NB4 (cell line): ENCODE measurements at places on chromosomes 7 and 10.

- DNase-seq, result no peak
Observed at GRCh38 chr7:75028299-75028698, 45.3 kb downstream of the RCC1L start.

DNA sequence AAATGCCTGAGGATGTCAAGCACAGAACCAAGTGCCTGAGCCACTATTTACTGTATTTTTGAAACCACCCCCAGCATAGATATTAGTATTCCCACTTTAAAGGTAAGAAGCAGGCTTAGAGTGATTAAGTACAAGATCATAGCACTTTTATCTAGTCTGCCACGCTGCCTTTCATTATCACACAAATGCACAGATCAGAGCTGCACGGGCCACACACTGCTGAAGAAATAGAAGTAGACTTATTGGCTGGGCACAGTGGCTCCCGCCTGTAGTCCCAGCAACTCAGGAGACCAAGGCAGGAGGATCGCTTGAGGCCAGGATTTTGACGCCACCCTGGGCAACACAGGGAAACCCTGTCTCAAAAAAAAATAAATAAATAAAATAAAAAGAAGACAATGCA lies 38.2 kb downstream of the NCAPG2 start:
- no peak for DNase-seq

- no peak for DNase-seq
Observed at GRCh38 chr10:17244700-17245365, 16.8 kb downstream of the VIM start.

DNA sequence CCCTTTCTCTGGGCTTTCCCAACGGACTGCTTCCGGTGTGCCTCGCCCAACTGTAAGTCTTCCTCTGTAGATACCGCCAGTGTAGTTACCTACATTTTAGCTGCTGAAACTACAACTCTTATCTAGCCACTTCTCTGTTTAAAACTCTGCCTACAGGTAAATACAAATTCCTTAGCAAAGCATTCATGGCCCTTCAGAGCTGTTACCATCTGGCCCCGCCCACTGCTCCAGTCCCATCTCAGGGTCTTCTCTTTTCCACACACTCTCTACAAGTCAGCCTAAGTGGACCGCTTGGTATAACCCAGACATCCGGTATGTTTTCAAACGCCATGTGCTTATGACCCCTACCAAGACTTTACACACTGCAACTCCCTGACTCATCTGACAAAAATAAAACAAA lies 41.0 kb upstream of the LAMB4 start:
- no peak for DNase-seq

- DNase-seq, result no peak
Observed at GRCh38 chr10:2306081-2306480, 568.8 kb upstream of the ADARB2 start.

DNA sequence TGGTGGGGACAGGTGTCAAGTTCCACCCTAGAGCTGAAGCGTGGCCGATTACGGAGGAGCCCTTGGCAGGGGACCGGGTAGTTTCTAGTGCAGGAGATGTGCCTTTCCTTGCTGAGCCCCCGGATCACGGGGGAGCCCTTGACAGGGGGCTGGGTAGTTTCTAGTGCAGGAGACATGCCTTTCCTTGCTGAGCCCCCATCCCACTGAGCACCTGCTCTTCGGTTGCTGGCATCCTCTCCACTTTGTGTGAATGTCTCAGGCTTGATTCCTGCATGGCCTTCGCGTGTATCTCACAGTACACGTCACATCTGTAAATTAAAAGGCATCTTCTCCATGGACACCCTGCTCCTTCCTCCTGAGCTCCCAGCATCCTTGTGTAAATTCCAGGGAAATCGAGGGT lies 263.5 kb downstream of the ADARB2 start:
- DNase-seq, result no peak

DNA sequence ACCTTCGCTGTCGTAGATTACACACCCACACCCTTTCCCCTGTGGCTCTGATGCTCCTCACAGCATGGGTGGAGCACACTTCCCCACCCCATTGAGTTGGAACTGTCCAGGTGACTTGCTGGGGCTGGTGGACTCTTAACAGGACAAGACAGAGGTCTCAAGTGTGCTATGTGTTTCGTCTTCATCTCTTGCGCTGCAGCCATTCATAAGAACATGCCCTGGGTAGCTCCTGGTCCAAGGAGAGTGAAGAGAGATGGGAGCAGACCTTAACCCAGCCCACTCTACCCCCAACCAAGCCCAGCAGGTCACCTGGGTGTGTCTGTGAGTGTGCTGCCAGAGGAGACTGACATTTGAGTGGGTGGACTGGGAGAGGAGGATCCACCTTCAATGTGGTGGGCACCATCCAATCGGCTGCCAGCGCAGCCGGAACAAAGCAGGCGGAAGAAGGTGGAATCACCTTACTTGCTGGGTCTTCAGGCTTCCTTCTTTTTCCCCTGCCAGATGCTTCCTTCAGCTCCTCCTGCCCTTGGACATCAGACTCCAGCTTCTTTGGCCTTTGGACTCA lies 112.4 kb downstream of the HTR5A start:
- no peak for DNase-seq

DNA sequence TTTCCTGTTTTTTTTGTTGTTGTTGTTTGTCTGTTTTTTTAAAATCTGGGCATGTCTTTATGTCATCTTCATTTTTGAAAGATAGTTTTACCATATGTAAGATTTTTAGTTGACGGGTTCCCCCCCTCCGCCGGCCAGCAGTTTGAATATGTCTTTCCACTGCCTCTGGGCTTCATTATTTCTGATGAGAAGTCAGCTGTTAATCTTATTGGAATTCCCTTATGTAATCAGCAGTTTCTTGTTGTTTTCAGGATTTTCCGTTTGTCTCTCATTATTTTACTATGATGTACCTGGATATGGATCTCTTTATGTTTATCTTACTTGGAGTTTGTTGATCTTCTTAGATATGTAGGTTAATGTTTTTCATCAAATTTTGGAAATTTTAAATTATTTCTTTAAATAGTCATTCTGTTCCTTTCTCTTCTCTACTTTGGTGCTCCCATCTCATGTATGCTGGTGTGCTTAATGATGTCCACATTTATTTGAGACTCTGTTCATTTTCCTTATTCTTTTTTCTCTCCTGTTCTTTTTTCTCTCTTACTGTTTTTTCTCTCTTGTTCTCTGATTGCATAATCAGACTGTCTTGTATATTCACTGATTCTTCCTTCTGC lies 9.7 kb downstream of the EXOC6 start:
- DNase-seq, result no peak

GRCh38 chr10:1100691-1101368 lies 44.6 kb downstream of the WDR37 start:
- DNase-seq, result no peak

- no peak for DNase-seq
Observed at GRCh38 chr7:148204639-148205304, 385.8 kb upstream of the C7orf33 start.

DNA sequence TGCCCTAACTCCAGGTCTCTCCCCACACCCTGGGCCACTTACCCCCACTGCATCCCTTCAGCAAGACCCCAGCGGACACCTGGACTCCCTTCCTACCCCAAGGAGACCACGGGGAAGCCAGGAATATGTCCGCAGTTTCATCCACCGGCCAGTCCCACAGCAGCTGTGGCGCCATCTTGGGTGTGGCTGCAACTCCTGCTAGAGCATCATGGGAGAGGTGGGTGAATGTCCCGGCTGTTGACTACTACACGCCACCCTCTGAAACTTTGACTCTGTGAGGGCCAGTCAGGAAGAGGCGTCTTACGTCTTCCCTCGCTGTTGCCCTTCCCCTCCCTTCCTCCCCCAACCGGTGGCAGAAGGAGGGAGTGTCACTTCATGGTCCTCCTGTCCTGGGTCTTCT lies 238.3 kb upstream of the RNF32 start:
- no peak for DNase-seq

DNA sequence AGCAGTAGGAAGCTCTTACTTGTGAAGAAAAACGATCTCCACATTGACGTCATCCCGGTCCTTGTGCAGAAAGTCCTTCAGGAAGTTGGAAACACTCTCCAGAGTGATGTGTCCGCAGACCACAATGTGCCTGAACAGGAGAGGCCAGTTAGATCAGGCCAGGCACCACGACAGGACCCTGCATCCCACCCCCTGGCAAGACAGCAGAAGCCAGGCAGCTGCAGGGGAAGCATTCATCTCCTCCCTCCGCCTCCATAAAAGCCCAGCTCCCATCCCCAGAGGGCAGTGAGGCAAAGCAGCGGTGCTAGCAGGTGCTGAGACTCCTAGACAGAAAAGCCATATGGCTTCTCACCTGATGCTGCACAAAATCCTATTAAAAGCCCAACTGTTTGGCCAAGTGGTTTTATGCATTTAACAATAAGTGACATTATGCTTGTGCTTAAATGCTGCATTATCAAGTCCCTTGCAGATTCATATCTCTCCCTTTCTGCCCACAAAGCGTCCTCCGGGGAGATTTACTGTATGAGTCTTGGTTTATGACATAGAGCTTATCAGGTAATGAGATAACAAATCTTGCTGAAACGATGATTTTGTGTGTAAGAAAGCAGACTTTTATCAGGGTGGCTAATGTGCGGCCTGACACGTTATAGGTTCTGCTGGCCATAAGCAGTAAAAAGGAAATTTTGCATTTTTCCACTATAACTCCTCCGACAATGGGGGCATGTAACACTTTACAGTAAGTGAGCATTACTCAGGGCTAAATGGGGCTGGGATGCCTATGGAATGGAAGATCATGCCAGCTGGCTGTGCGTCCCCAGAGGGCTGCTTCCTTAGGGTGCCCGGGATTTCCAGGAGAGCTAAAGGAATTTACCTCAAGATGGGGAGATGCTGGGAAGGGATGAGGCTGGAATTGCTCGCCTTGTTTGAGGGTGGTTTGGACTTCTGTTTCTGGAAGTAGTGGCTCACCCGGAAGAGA lies 546.9 kb downstream of the KCNMA1 start:
- peak; percentile 8 for DNase-seq

DNA sequence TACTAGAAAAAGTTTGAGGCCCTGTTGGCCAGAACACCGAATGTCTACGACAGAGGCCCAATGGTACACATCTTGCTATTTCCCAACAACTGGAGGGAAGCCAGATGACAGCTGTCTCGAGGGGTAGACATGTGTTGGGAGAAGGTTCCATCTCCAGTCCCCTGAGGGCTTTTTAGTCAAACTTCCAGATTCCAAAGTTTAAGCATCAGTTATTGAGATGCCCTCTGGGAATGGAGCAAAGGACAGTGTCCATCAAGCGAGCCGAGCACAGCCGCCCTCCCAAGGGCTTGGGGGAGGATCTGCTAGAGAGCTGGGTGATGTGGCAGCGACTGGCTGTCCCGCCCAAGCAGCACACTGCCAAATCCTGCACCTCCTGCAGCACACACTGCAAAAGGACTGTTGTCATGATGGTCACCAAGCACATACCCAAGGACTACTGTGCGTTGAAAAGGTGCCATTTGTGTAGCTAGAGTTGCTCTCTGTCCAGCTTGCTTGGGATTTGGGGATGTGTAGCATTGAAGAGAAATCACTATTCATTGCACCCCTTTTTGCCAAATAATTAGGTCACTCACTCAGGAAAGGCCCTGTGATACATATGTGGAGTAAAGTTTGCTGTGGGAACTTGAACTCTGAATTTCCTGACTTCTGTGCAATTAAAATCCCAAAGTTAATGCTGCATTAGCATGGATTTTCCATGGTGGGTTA lies 164.6 kb downstream of the TRIL start:
- DNase-seq, result no peak

GRCh38 chr7:3215624-3216585 lies 85.1 kb upstream of the SDK1 start:
- DNase-seq, result no peak

GRCh38 chr7:31408140-31408729 lies 67.7 kb upstream of the NEUROD6 start:
- DNase-seq, result no peak

- peak; percentile 59 for DNase-seq
Observed at GRCh38 chr7:74311305-74311744, 22.1 kb downstream of the CLIP2 start.

- DNase-seq, result no peak
Observed at GRCh38 chr10:3306050-3306449, 133.5 kb upstream of the PITRM1 start.

DNA sequence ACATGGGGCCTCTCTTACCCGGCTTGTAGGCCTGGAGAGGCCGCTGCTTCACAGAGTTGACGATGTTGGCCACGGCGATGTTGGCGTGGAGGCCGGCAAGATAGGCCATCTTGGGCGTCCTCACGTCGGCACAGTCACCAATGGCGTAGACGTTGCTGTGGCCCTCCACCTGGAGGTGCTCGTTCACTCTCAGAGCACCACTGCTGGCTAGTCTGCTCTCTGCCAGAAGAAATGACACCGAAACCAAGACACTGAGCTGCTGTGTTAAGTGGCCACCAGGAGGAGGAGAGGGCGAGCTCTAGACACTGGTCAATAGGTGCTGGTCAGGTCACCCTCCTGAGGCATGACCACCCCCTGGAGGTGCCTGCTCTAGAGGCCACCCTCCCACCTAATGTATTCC lies 17.7 kb downstream of the AIFM2 start:
- no peak for DNase-seq

- peak; percentile 76 for DNase-seq
Observed at GRCh38 chr7:43791665-43792064, 33.2 kb downstream of the BLVRA start.

DNA sequence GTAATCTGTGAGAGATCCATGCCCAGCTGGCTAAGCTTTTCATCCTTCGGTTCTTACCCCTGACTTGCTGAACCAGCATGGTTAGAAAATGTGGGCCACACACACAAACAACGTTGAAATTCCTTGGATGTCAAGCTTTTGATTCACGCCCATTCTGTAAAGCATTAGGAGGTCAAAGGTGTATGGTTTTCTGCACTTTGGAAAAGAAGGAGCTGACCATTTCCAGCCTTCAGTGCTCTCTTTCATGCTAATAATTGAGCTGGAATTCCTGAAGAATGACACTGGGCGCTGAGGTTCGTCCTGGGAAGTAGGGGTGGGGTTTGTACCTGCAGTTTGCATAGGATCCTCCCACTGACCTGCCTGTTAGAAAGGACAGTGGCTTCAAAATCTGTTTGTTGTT lies 23.1 kb downstream of the KLF6 start:
- no peak for DNase-seq

- DNase-seq, result no peak
Observed at GRCh38 chr7:84746353-84746752, 440.5 kb downstream of the SEMA3D start.

GRCh38 chr7:43742692-43743091 lies 13.4 kb upstream of the COA1 start:
- DNase-seq, result no peak

- DNase-seq, result no peak
Observed at GRCh38 chr7:425794-426188, 93.9 kb downstream of the PDGFA start.

- DNase-seq, result no peak
Observed at GRCh38 chr7:94431176-94431575, 36.5 kb downstream of the COL1A2 start.

DNA sequence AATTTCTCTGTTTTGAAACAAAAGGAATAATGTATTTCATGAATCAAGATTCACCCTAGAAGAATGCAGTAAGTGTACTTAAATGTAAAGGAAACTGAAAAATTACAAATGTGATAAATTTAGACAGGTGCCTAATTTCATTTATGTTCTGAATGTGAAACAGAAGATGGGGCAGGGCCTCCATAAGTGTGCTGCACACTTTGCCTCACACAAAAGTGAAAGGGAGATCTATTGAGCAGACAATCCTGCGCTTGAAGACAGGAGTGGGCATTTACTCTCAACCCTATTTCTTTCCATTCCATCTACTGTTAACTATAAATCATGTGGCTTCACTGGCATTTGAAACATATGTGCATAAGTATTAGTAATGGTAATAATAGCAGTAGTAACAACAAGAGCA lies 36.2 kb downstream of the GNG11 start:
- no peak for DNase-seq
